ENCODE measurements at places on chromosomes 16 and 17.

- DNase-seq: no peak
These were observed 13.8 kb upstream of the GFAP start for GRCh38 chr17:44928950-44929720.

- no peak for DNase-seq
These were observed 48.5 kb upstream of the MRC2 start for GRCh38 chr17:62578757-62579487.

DNA sequence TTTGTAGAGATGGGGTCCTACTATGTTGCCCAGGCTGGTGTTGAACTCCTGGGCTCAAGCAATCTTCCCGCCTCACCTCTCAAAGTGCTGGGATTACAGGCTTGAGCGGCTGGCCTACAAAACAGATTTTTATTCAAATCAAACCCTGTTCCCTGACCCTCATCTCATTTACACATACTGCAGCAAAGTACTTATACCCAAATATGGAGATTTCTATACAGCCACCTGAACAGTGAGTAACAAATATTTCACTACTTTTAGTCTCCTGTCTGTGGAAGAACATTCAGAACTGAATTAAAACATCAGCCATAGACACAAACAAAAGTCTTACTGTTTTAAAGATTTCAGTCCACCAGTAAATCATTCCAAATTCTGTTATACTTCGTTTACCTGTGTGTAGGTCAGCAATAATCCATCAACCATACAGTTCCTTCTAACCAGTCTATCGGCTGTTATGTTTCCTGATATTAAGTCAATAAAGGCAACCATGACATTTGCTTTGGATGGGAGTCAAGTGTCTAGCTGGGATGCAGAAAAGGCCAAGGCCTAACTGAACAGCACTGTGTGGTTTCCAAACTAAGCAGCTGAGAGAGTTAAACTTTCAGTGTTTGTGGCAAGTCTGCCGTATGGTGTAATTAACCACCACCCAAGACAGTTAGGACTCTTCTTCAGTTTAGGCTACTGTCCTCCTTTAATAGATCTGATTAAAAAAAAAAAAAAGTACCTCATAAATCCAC lies 22.3 kb downstream of the ERN1 start:
- DNase-seq: no peak

DNA sequence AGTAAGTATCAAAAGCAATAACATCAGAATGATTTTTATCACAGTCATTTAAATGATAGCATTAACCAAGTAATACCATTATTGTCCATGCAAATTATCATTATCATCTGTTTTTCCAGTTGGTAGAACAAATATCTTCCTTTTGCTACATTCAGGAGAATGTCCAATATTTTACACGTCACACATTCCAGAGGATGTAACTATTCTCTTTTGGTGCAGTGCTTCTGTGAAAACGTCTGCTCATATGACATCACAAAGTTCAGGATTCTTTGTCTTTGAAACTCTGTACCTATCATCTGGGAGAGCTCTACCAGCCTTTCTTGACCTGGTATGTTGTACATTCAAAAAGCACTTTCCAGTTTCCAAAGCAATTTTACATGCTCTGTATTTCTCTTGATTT lies 40.2 kb upstream of the PITPNM3 start:
- no peak for DNase-seq

GRCh38 chr16:87008664-87009063 lies 308.5 kb downstream of the C16orf95 start:
- no peak for DNase-seq

- no peak for DNase-seq
These were observed 189.9 kb downstream of the SEC14L1 start for GRCh38 chr17:77330602-77331081.

DNA sequence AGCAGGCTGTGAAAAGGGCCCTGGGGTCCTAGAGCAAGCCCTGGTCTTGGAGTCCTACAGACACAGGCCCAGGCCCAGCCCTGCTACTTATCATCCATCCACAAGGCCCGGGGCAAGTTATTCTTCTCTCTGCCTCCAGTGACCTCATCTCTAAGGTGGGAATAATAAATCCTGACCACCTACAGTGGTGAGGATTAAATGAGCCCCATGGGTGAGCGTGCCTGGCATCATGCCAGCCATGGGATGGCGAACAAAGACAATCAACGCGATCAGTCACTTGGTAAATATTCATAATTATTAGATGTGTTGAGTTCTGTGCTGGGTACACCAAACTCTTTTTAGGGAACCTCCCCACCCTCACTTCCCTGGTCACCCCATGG lies 5.5 kb downstream of the KRT15 start:
- no peak for DNase-seq

GRCh38 chr17:2041561-2042389 lies at the start of gene OVCA2:
Gene OVCA2 (plus strand): TSS chr17:2042022. CDS start chr17:2042048, 26 bp downstream.
- DNase-seq: peak; percentile 65

- DNase-seq: no peak
These were observed 108.8 kb upstream of the HLF start for GRCh38 chr17:55155856-55156560.

- no peak for DNase-seq
These were observed 35.2 kb downstream of the HSBP1 start for GRCh38 chr16:83842756-83843507.

DNA sequence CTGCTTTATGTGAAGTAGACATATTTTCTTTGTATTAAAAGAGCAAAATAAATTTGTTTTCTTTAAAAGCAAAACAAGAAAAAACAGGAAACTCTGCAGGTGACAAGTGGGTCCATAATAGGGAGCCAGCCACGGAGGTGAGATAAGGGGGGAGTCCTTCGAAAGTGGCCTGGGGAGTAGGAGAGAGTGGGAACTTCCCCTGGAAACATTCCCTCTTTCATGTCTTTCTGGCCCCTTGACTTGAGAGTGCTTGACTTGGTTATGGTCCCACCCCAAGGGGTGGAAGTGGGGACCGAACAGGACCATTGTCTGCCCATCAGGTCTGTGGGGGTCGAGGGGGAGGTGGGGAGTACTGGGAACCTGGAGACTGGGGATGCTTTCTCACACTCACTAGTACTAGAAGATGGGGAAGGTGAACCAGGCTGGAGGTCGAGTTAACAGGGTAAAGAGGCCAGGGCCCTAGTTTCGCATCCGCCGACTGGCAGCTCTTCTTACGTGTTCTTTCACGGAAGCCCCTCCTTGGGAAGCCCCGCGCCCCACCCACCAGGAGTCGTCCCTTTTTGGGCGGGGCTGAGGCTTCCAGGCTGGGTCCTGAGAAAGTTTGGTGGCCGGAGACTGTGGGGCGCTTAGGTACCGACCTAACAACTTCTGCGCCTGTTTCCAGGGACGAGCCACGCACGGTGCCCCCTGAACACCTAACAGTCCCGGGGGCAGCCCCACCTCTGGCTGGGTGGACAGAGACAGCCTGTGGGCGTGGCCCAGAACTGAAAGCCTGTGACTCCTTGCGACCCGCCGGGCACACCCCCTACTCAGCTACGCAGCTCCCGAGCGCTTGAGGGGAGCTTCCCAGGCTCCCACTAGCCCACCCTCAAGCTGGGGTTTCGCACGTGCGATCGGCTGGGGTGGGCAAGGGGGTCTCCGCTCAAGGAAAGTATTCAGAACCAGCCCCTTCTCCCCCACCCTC lies 790 bp downstream of the TRADD start:
- no peak for DNase-seq

DNA sequence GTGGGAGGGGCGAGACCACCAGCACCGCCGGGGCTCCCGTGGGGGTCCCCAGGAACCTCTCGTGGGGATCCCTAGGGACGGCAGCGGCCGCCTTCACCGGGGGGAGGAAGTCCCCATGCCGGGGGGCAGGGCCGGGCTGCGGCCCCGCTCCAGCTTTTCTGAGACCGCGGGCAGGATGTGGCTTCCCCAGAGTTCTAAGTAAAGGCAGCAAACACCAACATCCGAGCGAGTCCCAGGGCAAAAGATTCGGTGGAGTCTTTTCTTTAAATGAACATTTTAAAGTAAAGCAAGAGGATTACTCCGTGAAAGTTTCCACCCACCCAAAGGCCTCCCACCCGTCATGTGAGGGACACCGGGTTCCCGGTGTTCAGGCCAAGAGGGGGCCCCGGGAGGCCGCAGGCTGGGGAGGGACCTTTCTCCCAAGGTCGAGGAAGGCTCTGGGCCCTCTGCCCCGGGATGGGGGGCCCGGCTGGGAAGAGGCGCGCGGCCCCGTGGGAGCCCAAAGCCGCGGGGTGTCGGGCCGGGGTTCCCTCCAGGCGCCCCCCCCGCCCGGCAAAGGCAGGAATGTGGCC lies 137.2 kb upstream of the RPH3AL start:
- DNase-seq: no peak

- DNase-seq: no peak
These were observed 8.7 kb upstream of the SLC25A39 start for GRCh38 chr17:44333371-44333770.

GRCh38 chr16:83356266-83356665 lies 451.5 kb upstream of the HSBP1 start:
- DNase-seq: peak; percentile 64

DNA sequence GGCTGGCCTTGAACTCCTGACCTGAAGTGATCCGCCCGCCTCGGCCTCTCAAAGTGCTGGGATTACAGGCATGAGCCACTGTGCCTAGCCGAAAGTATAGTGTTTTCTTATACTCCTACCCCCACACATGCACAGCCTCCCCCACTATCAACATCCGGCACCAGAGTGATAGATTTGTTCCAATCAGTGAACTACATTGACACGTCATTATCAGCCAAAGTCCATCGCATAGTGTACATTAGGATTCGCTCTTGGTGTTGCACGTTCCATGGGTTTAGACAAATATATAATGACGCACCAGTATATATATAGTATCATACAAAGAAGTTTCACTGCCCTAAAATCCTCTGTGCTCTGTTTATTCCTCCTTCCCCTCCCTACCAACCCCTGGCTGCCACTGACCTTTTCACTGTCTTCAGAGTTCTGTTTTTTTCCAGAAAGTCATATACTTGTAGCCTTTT lies 11.9 kb upstream of the TM4SF5 start:
- DNase-seq: no peak

GRCh38 chr16:72561-73548 lies at the start of gene RHBDF1:
Gene RHBDF1 (minus strand): TSS chr16:72631. CDS start chr16:65015, 7,616 bp downstream.
- DNase-seq: no peak

GRCh38 chr16:4915226-4915761 lies 21.7 kb downstream of the PPL start:
- peak; percentile 87 for DNase-seq

DNA sequence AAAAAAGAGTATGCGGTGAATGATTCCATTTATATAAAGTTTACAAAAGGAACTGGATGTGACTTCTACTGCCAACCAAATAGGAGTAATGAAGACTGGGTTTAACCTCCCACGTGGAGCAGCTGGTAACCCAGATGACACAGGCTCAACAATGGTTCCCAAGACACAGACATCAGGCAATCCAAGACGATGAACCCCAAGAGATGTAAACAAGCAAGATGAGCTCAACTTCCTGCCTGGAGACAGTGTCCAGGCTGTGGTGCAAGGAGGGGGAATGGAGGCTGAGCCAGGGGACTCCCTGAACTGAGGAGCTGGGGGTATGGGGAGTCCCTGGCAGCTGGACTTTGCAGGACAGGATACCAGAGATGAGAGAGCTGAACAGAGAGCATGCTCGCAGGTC lies 104.7 kb downstream of the LITAF start:
- DNase-seq: no peak

DNA sequence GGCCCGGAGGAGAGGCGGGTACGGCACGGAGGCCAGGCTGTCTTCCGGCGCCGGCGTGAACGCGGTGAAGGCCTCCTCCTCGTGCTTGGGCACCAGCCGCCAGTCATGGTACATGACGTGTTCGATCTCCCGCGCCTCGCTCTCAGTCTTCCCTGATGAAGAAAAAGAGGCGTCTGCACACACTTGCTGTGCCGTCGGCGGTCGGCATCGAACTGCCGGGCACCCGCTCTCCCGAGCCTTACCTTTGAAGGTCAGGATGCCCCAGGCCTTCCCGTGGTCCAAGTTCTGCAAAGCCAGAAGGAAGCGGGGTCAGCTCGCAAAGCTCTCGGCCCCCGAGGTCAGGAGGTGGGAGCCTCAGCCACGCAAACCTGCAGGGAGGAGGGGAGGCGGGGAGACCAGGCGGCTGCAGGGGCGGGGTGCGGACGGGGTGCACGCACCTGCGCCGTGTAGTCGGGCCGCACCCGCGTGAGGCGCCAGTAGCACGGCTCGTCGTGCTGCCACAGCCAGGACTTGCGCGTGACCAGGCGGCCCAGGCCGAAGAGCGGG lies at the start of gene EME2:
Gene EME2, plus strand, starts transcription at position 449 of the 546 bp plus-strand sequence. CDS start 418 bp downstream, outside the sequence.
- no peak for DNase-seq

GRCh38 chr17:77602062-77602746 lies 356.3 kb upstream of the TNRC6C start:
- DNase-seq: peak; percentile 68

DNA sequence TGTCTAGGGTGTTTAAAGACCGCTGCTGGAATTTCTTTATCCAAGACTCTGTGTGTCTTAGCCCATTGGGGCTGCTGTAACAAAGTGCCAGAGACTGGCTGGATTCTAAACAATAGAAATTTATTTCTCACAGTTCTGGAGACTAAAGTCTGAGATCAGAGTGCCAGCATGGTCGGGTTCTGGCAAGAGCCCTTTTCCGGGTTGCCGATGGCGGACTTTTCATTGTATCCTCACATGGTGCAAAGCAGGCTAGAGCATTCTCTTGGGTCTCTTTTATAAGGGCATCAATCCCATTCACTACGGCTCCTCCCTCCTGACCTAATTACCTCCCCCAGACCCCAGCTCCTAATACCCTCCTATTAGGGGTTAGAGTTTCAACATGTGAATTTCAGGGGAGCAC lies 9.5 kb downstream of the NLRC5 start:
- no peak for DNase-seq
